ENCODE measurements at places on chromosomes 11 and 22.

GRCh38 chr11:15730263-15730994 lies 615.7 kb downstream of the INSC start:
- DNase-seq = no peak

GRCh38 chr11:79697905-79698304 lies 257.1 kb upstream of the TENM4 start:
- no peak for DNase-seq

GRCh38 chr11:36657610-36658267 lies 59.7 kb upstream of the RAG2 start:
- no peak for DNase-seq

DNA sequence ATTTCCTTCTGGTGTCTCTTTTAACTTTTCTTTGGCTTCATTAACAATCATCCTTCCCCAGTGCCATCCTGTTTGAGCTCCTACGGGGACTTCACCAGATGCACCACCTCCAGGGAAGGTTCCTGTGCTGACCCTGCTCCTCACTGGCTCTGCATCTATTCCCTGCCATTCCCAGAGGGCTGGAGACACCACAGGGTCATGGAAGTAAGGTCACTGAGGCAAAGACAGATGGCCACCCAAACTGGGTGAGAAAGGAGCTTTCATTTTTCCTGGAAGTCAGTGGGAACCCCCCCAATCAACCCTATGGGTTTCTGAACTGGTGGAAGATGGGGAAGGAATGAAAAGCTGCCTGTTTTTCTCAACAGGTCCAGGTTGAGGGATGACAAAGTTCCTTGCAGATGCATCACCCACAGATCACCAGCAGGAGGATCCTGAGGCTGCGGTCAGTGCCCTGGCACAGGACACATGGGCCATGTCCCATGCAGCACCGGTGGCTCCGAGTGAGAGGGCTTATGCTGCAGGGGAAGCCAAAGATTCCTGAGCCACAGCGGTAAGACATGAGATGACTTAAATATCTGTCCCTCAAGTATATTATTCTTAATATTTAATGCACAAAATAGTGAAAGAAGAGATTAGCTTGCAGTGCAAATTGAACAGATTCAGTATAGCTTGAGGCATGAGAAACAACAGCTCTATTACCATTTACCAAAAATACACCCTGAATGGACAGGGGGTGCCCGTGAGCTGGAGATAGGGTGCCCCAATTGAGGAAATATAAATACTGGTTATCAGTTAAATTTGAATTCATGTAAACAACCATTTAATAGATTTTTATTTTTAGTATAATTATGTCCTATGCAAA lies 73.0 kb upstream of the VPREB1 start:
- DNase-seq = no peak

- DNase-seq = no peak
Observed at GRCh38 chr11:70522593-70523311, 124.4 kb downstream of the CTTN start.

GRCh38 chr22:46369716-46370583 lies 34.4 kb downstream of the TRMU start:
- DNase-seq = no peak

GRCh38 chr22:23556026-23556620 lies 24.0 kb downstream of the IGLL1 start:
- no peak for DNase-seq

DNA sequence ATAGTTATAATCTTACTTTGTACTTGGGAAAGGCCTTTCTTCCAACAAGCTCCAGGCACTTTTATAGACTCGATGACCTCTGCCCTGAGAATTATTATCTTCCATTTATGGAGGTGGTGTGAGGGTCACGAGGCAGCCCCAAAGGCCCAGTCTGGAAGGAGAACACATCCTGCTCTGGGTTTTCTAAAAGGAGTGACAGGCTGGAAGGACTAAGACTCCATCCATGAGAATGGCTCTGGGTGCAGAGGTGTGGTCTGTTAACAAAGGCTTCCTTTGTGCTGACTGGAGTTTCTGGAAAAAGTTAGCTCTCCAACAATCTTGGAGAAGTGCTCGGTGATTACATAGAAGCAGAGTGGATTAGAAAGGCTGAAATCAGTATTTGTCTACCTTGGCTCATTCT lies 74.7 kb upstream of the SESN3 start:
- DNase-seq = no peak

DNA sequence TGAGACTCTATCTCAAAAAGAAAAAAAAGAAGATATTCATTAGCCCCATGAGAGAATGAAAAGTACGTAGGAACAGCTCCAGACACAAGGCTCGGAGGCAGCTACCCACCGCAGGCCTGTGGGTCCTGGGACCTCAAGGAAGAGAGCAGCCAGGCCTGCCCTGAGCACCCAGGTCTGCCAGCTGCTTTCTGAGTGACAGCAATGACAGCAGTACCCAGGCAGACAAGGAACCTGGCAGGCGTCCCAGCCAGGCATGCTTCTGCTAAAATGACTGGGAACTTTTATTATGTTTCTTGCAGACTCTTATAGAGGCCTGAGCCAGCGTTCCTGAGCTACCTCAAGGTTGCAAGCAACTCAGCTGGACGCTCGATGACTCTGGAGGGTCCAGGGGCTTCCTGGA lies 31.6 kb downstream of the CPT1A start:
- DNase-seq = no peak

DNA sequence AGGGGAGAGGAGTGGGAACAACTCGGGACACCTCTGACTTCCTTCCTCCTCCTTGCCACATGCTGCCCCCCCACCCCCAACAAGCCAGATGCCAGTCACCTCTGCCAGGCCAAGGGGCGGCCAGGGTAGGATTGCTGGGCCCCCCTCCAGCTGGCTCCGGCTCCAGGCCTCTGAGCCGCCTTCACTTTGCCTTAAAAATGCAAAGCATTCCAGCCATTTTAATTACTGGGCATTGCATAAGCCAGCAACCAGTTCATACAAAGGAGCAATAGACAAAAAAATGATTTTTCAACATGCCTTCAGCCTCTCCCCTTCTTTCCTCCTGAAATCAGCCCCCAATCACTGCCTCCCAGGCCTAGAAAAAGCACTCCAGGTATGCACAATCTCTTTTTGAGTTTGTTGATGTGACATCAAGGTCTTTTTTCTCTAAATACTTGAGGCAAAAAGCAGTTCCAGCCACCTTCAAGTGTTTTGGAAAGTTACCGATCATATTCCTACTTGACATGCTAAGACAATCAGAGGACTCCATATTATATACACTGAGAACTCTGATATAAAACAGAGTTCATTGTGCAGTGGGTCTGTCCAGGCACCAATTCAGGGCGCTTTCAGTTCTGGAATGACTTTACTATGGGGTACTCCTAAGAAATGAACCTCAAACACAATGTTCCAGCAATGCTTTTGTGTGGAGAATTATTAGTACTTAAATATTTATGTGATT lies 12.4 kb upstream of the TIMP3 start:
- no peak for DNase-seq

GRCh38 chr11:119795231-119795630 lies 66.2 kb upstream of the NECTIN1 start:
- DNase-seq = no peak

GRCh38 chr11:12269104-12269441 lies 108.3 kb upstream of the PARVA start:
- no peak for DNase-seq

Measured in stimulated activated CD8-positive, alpha-beta memory T cell treated with anti-CD3 and anti-CD28 coated beads, Interleukin-12 subunit alpha, Interleukin-12 subunit beta, amount 100 ng/mL, for 1 hour (primary cell).